Dorsolateral prefrontal cortex (tissue), 122 donors: ENCODE measurements at places on chromosomes 13 and 19.

DNA sequence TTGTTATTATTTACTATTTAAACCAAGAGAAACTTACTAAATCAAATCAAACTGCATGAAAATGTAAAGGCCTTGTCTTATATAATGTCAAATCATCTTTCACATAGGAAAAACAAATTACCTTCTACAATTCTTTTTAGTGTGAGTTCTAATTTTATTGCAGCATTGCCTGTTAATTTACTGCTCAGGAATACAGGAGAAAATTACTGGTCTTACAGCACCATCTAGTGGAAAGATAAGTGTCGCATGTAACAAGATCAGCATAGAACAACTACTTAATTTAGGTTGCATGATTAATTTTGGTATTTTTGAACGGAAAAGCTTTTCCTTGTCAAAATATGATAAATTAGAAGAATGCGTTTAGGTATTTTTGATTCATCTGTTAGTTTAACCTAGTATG lies 502.7 kb downstream of the UQCRFS1 start:
- DNase-seq: no peak

GRCh38 chr19:31717269-31717923 lies 368.2 kb upstream of the TSHZ3 start:
- DNase-seq: no peak

DNA sequence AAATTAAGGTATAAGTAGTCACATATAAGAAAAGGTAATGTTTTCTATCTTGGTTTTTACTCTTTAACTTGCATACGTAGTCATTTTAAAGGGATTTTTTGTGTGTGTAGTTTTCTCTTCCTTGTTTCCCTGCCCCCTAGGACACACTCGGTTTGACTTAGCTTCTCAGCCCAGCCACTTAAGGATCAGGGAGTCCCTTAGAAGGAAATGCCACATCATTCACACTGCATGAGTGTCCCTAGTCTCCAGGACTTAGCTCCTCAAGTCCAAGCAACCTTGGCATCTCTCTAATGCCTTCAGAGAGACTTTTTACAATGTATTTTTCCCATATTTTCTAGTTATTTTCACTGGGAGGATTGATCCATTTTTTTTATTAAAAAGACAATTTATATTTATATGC lies 1407.7 kb downstream of the EFNB2 start:
- DNase-seq: no peak

- no peak for DNase-seq
These were observed 1615.2 kb downstream of the OLFM4 start for GRCh38 chr13:54643863-54644262.

- DNase-seq: no peak
These were observed 44.4 kb upstream of the USE1 start for GRCh38 chr19:17170538-17171297.

- DNase-seq: no peak
These were observed 37.0 kb upstream of the PCDH9 start for GRCh38 chr13:67267136-67267535.

DNA sequence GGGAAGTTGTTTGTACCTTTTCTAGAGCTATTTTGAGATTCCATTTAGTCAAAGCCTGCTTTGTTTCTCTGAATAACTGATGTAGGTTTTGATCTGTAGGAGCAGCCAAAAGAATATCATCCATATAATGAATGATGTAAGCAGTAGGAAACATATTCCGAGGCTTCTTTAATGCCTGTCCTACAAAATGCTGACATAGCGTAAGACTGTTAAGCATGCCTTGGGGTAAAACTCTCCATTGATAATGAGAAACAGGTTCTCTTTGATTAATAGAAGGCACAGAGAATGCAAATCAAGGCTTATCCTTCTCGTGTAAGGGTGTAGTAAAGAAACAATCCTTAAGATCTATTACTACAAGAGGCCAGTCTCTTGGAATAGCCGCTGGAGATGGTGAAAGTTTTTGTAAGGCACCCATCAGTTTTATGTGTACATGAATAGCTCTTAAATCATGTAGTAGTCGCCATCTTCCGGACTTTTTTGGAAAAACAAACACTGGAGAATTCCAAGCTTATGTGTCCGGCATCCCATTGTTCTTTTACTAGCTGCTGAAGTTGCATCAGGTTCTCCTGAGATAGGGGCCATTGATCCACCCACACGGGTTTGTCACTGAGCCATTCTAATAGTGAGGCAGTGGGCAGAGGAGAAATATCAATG lies 13.5 kb downstream of the FPR3 start:
- DNase-seq: no peak

DNA sequence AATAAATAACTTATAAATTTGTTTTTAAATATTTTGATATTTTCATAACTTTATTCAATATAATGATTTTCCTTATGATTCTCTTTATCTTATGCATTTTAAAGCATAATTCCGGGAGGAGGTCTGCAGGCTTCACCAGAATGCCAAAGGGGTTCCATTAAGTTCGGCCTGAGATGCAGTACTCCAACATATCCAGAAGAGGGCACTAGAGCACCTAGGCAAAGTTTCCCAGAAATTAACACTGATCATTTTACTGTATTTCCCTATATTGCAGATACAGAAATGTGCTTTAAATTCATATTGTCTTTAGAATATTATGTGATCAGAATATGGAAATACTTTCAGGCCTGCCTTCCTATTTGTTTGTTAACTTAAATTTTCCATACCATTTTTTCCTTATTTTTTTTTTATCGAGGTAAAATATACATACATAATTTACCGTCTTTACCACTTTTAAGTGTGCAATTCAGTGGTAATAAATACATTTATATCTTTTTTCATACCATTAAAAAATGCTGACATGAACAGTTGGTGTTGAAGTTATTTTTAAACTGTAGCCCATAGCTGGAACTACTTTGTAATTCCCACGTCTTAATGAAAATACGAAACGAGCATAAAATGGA lies 58.9 kb upstream of the TM9SF2 start:
- DNase-seq: no peak

DNA sequence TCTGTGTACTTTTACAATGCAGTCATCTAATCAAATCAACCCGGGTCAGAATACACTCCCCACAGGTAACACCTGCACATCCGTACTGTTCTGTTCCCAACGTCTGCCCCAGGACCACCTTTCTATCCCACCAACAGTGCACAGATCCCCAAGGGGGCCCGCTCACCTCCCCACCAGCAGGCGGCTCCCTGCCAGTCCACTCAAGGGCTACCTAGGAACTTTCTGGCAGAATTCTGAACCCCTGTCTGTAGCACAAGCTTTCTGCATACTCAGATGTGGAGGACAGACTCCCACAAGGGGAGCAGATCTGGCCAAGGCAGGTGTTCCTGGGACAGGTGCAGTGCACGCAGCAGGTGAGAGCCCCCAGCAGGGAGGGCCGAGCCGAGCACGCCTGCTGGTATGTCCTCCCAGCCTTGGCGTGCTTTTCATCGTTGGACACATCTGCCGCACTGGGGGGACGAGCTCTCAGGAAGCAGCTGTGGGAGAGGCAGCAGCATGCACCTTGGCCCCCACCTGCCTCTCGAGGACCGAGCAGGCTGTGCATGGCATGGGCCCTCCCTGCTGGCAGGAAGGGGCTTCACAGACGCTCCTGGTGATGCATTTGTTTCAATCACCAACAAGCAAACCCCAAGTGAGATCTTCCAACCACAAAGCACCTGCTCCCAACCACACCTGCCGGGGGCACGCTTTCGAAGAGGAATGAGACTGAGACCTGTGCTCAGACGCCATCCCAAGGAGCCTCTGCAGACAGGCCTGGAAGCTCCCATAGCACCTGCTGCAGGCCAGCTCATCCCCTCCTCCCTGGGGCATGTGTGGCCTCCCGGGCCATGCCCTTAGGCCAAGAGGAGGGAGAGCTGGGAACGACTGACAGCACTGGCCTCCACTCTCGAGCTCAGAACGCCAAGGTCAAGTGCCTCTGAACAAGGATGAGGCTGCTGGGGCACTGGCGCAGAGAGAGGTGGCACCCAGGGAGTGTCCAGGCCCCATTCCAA lies 35.9 kb downstream of the RAB20 start:
- DNase-seq: no peak

GRCh38 chr19:51807111-51807701 lies 12.2 kb downstream of the FPR3 start:
- no peak for DNase-seq

DNA sequence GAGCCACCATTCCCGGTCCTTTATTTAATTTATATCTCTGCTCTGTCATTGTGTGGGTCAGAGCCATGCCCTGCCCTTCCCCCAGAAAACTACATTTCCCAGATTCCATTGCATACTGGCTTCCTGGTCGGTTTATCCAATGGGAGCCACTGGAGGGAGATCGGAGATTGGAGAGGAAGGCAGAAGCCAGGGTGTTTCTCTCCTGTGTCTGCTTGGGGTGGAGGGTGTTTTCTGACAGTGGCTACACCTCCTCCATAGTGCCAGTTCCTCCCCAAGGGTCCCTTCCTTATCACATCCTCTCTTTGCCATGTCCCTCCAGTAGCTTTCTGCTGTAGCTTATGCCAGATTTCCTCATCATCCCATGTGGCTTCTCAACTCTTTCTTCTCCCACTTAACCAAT lies 19.0 kb downstream of the OLFM2 start:
- DNase-seq: no peak
